ENCODE measurements at places on chromosomes 13 and 19.

GRCh38 chr19:31100981-31101380 is 248.3 kb downstream of the TSHZ3 start:
- DNase-seq = no peak

GRCh38 chr19:29411113-29411581 is 114.6 kb upstream of the VSTM2B start:
- no peak for DNase-seq

- DNase-seq = no peak
Measured at GRCh38 chr19:5150902-5151741, 182.2 kb downstream of the KDM4B start.

DNA sequence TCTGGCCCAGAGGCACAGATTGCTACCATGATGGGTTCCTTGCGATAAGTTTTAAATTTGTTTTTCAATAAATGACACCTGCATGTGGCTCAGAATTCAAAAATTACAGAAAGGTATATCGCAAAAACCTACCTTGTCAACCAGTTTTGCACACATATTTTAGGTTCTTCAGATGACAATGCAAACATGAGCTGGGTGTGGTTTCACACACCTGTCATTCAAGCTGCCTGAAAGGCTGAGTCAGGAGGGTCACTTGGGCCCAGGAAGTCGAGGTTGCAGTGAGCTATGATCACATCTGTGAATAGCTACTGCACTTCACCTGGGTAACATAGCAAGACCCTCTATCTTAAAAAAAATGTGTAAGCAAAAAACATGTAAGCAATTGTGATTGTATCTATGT is 56.1 kb downstream of the DNM2 start:
- DNase-seq = no peak

GRCh38 chr19:56309511-56310185 is 5.0 kb downstream of the ZSCAN5A start:
- peak; percentile 61 for DNase-seq

- DNase-seq = no peak
Measured at GRCh38 chr13:79456656-79457365, 24.1 kb upstream of the NDFIP2 start.

- no peak for DNase-seq
Measured at GRCh38 chr13:99335603-99336002, 28.4 kb upstream of the GPR183 start.

DNA sequence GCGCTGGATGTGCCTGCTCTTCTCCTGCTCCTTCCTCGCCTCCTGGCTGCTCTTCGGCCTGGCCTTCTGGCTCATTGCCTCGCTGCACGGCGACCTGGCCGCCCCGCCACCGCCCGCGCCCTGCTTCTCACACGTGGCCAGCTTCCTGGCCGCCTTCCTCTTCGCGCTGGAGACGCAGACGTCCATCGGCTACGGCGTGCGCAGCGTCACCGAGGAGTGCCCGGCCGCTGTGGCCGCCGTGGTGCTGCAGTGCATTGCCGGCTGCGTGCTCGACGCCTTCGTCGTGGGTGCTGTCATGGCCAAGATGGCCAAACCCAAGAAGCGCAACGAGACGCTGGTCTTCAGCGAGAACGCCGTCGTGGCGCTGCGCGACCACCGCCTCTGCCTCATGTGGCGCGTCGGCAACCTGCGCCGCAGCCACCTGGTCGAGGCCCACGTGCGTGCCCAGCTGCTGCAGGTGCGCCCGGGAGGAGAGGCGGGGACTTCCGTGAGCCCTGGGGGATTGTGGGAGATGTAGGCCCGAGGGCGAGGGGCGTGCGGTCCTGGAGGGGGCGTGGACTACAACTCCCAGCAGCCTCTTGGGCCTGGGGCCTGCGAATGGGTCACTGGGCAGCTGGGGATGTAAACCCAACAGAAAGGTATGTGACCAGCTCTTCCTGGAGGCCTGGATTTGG is 6.7 kb downstream of the KCNJ14 start:
- DNase-seq = no peak

- DNase-seq = no peak
Measured at GRCh38 chr13:24284889-24285565, 24.4 kb upstream of the C1QTNF9 start.

DNA sequence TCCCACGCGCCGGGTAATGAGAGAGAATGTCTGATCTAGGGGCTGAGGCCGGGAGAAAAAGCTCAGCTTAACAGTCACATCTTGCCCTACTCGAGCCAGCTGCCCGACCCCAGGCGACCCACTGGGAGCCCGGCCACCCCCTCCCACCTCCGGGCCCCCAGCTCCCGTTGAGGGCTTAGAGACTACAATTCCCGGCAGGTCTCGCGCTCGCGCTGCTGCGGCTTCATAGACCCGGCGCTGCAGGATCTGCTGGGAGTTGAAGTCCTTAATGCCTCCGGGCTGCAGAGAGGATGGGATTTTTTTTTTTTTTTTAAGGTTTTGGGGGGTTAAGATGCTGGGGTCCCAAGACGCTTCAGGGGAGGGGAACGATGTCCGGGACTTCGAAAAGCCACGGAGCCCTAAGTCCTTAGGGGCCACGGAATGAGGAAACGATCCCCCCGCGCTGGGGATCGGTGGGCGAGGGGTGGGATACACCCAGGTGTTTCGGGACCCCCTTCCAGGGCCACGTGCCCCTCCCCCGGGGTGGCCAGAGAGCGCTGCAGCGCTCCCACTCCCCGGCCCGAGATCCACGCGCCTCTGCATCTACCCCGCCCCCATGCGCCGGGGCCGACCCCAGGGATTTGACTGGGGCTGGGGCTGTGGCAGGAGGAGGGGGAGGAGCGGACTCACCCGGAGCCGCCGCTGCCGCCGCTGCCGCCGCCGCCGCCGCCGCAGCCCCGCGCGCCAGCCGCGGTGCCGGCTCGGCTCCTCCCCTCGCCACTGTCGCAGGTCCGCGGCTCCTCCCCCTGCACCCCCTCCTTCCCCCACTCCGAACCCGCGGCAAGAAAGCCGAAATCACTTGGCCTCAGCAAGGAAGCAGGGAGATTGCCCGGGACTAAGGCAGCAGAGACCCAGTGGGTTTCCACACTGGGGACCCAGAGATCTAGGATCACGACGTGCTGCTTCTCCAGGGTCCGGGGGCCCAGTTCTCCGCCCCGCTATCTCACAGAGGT is at the start of gene SYT3:
TSS of gene SYT3 (minus strand) at position 761 of the 992 bp plus-strand sequence. CDS start 2,470 bp downstream, outside the sequence.
- peak; percentile 49 for DNase-seq

- no peak for DNase-seq
Measured at GRCh38 chr13:42762251-42762650, 19.1 kb upstream of the FAM216B start.

- DNase-seq = no peak
Measured at GRCh38 chr19:4403005-4403761, 743 bp downstream of the CHAF1A start.

- no peak for DNase-seq
Measured at GRCh38 chr19:4376028-4376670, 24.2 kb downstream of the SH3GL1 start.

DNA sequence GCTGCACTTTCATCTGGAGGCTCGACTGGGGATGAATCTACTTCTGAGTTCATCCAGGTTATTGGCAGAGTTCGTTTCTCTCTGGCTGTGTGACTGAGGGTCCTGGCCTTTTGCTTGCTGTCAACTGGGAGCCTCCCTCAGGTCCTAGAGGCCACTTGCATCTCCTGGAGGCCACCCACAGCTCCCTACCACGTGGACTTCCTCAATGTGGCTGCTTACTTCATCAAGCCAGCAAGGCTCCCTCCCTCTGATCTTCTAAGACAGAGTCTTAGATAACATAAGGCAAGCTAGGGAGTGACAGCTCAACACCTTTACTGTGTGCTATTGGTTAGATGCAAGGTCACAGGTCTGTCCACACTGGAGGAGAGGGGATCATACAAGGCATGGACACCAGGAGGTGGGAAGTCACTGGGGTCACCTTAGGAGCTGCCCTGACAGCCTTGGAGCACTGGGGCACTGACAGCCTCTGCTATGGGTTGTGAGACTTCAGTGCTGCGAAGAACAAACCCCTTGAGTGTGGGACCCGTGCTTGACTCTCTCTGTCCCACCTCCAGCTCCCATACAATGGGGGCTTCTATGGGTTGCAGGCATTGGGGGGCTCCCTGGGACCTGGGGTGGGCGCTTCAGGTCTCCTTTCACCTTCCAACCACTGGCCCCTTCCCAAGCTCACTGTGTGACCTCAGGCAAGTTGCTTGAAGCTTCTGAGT is 5.3 kb downstream of the FAM187B start:
- no peak for DNase-seq

- DNase-seq = no peak
Measured at GRCh38 chr13:30341815-30342570, 34.6 kb upstream of the KATNAL1 start.

GRCh38 chr19:40238775-40239174 is 12.3 kb upstream of the CCNP start:
- DNase-seq = no peak

- DNase-seq = no peak
Measured at GRCh38 chr19:51691584-51692428, 1.3 kb upstream of the SPACA6 start.

GRCh38 chr19:5337708-5338655 is 2.6 kb downstream of the PTPRS start:
- DNase-seq = no peak

GRCh38 chr19:35211545-35212230 is 16.9 kb downstream of the FAM187B start:
- peak; percentile 34 for DNase-seq

DNA sequence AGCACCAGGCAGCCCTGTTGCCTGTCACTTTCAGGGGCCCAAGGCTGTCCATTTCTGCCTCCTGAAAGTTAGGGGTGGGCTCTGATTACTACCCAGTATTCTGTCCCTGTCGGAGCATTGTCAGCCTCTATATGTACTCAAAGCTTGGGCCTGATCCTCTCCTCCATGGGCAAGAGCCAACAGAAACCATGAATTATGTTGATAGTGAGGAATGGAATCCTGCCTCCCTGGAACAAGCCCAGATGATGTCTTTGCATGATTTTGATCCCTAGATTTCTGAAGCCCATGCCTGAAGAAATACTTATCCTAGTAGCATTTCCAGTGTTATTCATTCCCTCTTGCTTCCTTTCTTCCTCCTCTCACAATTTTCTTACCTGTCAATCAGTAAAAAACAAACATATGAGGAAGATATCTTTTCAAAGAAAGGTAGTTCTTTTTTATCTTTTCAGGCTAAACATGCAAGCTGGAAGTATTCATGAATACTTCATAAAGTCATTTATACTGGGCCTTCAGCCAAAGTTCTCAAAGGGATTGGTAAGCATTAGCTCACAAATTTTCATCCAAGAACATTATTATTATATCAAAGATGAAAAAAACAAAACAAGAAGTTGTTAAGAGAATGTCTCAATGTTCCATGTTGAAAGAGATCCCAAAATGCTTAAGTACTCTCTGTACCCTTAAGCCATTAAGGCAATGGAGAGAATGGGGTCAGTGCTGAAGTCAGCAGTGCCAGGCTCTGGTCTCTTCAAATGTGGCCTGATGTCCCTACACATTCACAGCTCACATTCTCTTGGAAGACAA is 171.7 kb downstream of the NHLRC3 start:
- DNase-seq = no peak

Data from stimulated activated CD4-positive, alpha-beta T cell treated with anti-CD3 and anti-CD28 coated beads, Interleukin-4, amount 100 ng/mL, for 1 hour (primary cell).